AG08396 (cell line): ENCODE measurements at places on chromosomes 12 and 14.

- DNase-seq: peak; percentile 64
These were observed 102.5 kb downstream of the FGD4 start for GRCh38 chr12:32501835-32502333.

DNA sequence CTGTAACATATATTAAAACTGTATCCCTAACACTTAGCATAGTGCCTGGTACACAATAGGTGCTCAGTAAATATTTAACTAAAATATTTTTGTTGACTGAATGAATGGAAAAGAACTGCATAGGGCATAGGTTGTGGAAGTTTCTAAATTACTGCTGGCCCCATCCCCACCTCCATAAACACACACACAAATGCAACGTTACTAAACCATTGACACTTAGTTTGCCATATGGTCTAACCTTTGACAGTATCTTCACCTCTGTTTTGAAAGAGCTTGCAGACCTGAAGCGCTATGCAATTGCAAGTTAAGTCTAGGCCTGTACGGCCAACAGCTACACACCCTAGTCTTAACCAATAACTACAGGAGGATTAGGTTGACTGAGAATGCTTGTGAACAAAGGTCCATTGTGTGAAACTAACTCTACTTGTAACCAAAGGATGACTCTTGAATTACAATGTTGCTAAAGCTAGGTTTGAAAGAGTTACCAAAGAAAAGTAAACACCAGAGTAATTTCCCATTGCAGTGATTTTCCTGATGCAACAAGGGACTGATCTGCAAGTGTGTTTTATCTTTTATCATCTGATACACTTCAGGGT is 924 bp upstream of the MANSC1 start:
- no peak for DNase-seq

DNA sequence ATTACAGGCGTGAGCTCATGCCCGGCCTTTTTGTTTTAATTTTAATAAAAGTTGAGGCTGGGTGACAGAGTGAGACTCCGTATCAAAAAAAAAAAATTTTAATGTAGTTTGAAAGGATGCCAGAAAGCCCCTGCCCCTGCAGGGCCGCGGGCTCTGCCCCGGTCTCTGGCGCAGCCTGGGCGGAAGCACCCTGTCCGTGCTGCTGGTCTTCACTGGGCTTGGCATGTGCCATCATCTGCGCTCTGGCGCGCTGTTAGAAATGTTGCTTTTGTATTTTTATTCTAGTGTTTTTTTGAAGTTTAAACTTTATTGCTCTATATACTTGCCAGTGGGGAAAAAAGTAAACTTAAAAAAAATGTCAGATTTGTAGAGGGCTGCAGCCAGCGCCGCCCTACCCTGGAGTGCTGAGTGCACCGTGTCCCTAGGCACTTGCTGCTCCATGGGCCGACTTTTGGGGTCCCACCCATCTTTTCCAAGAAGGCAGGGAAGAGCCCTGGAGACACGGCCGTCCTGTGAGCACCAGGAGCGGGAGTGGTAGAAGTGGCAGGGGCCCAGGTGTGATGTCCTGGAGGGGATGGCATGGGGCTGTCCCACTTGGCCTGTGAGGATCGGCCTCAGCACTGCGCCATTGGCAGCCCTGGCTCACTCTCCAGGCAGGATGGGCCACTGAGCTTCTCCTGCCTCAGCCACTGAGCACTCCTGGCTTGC is 4.0 kb downstream of the MTA1 start:
- no peak for DNase-seq

- DNase-seq: peak; percentile 79
These were observed 7.1 kb downstream of the RHOF start for GRCh38 chr12:121786440-121786825.

- DNase-seq: peak; percentile 54
These were observed 6.5 kb downstream of the ZBTB1 start for GRCh38 chr14:64510825-64511671.

DNA sequence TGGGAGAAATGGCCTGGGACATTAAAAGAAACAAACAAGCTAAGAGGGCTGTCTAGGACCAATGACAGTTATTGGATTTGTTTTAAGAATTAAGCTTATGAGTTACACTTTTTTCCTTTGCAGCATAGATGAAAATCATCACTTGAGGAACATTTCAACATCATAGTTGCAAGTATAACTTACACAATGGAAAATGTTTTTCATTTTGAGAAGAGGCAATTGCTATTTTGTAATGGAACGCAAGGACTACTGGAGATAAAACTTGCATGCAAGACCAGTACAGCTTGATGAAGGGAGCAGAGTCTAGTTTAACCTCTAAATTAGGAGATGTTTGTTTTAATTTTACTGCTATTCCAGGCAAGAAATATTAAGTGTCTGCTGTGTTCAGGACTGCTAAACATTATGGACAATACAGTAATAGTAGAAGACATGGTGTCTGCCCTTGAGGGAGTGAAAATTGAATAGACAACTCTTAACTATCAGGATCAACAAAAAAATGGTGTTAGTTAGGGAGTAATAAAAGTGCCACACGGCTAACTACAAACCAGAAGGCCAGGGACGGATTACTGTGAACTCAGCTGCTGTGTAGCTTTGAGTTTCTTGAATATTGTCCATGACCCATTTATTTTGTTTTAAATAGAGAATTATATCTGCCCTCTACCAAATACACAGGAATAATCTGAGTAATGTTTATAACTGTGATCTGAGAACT is 374.5 kb downstream of the RAD51B start:
- DNase-seq: no peak

DNA sequence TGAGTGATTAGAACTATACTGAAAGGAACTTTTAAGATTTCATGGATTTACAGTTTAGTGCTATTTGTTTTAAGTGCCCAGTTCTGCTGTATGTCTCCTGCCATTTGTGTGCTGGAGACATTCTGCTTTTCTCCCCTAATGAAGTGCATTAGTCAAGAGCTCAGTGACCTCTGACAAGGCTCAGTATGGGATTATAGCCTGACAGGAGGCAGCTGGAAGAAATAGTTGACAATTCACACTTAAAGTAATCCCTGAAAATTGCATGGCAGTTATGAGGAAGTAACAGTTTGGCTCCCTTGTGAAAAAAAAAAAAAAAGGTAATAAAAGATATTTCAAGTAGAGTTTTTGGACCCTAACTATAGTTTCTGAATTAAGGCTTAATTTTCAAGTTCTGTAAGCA is 70.3 kb downstream of the ALX1 start:
- no peak for DNase-seq

DNA sequence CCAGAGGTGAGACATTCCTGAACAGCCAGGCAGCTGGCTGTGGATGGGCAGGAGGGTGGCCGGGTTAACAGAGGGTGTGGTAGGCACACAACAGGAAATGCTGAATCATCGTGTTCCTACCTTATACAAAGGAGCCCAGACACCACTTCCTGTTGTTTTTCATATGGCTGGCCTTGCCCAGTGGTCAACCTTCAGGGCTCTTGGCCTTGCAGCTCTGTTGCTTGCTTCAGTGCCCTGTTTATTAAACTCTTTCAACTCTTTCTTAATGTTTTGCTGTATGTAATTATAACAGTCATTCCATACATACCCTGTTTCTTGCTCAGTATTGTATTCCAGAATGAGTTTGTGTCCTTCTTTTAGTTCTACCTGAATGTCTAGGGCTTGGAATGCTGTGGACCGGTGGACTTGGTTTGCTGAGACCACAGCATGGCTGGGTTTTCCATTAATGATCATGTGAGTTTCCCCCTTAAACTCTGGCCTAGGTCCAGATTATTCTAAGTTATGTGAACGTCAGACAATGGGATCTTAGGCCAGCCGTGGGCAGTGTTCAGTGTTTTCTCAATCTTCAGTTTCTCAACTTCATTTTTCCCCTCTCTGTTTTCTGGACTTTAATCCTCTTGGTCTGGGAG is 11.9 kb downstream of the CFAP54 start:
- peak; percentile 54 for DNase-seq
